ENCODE measurements at places on chromosomes 2 and 18.
A peak's percentile ranks its signal among the peaks of the same experiment; 100 is the strongest.

- DNase-seq, result no peak
Observed at GRCh38 chr2:3076848-3077642, 300.6 kb downstream of the EIPR1 start.

DNA sequence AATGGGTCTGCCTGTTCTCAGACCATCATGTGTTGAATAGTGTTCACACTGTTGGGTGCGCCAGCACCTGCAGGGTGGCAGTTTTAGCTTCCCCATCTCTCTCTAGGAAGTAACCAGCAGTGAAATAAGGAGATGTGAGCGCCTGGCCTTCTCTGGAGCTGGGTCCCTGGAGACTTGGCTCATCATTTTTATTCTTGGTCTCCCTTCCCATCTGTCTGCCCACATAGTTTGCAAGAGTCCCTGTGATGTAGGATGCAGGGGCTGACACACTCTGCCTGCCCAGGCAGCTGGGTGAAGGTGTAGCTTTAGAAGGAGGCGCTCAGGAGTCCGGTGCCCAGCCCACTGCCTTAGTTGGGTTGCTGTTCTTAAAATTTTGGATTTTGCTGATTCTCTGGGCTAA, 172.2 kb downstream of the LDLRAD4 start:
- no peak for DNase-seq

DNA sequence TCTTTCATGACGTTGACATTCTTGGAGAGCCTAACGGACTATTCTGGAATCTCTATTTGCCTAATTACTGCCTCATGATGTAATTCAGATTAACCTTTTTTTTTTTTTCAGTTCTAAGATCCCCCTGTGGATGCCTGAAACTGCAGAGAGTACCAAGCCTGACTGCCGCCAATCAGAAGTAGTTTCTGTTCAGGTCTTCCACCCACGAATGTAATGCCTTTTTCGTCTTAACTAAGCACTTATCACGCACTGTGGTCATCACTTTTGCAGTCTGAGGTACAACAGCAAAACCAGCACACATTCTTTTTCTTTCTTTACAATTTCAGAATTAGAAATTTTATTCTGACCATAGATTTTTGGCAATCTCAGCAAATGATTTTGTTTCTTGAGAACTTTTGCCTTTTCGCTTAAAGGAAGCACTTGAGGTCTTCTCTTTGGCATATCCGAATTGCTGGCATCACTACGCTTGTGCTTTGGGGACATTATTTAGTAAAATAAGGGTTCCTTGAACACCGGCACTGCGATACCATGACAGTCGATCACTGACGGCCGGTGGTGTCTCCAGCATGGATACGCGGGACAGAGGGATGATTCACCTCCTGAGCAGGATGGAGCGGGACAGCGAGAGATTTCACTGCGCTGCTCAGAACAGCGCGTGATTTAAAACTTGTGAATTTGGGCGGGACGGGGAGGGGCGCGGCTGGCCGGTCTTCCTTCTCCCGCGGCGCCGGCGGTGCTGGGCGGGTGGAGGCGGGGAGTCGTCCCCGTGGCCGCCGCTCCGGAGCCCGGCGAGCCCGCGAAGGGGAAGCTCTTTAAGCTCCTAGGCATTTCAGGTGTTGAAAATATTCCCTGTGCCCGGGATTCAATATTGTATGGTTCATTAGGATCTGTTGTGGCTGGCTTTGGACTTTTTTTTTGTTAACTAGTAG, 32.0 kb upstream of the GPR55 start:
- peak; percentile 71 for DNase-seq

DNA sequence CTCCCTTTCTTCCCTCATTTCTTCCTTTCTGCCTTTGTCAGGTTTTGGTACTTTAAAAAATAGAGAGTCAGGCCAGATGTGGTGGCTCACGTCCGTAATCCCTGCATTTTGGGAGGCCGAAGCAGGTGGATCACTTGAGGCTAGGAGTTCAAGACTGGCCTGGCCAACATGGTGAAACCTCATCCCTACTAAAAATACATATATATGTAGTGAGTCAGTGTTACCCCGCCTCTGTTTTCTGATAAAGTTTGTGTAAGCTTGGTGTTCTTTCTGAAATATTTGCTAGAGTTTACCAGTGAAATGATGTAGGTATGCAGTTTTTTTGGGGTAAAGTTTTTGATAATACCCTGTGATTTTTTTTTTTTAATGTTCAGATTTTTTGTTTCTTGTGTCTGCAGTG, 58.8 kb downstream of the DGKD start:
- DNase-seq, result no peak

- DNase-seq, result no peak
Observed at GRCh38 chr2:97739020-97739892, 25.9 kb downstream of the ZAP70 start.

- DNase-seq, result no peak
Observed at GRCh38 chr2:200296118-200296517, 10.4 kb upstream of the SPATS2L start.

GRCh38 chr2:67318993-67319481, 78.1 kb upstream of the ETAA1 start:
- DNase-seq, result no peak

GRCh38 chr2:109020217-109020637, 31.2 kb upstream of the EDAR start:
- DNase-seq, result no peak

GRCh38 chr2:10380048-10380926, 67.8 kb downstream of the ODC1 start:
- DNase-seq, result peak; percentile 72

DNA sequence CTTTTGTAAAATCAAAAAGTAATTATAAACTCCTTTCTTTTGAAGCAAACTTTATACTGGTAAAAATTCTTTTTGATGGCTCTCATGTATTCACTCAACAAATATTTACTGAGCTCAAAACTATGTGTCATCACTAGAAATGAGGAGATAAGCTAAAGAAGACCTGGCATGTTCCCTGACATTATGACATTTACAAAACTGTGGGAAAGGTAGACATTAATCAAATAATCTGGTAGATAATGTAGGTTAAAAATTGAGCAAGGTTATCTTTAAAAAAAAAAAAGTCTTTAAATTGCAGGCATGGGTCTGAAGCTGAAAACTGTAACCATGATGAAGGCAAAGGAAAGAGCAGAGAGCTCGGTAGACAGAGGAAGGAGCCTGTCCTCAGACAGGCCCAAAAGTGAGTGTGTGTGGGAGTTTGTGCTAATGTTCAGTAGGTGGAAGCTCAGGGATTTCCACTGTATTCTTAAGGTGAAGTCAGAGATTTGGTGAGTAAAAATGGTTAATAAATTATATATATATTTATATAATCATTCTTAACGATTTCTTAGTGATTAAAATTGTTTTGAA, 612.9 kb downstream of the LRP1B start:
- no peak for DNase-seq

DNA sequence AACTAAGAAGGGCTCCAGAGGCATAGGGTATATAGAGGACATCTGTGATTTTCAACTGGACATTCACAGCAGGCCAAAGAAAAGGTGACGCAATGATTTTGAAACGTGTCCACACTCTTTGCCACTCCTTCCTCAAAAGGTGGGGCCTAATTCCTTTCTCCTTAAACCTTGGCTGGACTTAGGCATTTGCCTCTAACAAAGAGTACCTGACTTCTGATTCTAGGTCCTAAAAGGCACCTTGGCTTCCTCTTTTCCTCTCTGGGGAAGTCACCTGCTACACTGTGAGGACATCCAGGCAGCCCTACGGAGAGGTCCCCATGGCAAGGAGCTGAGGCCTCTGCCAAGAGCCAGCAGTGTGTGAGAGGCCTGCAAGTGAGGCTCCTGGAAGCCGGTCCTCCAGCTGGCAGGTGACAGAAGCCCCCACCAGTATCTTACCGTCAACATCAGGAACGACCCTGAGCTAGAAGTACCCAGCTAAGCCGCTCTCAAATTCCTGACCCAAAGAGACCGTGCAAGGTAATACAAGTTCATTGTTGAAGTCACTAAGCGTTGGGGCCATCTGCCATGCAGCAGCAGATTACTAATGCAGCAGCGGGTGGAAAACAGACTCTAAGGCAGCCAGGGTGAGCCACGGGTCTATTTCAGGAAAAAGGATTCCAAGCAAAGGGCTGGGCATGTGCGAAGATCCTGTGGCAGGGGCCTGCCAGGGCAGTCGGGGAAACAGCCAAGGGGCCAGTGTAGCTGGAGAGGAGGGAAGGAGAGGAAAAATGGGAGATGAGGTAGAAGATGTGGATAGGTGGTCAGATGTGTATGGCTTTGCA, 7.4 kb upstream of the HES6 start:
- no peak for DNase-seq

GRCh38 chr2:75077909-75078308, 119.5 kb downstream of the POLE4 start:
- DNase-seq, result no peak

DNA sequence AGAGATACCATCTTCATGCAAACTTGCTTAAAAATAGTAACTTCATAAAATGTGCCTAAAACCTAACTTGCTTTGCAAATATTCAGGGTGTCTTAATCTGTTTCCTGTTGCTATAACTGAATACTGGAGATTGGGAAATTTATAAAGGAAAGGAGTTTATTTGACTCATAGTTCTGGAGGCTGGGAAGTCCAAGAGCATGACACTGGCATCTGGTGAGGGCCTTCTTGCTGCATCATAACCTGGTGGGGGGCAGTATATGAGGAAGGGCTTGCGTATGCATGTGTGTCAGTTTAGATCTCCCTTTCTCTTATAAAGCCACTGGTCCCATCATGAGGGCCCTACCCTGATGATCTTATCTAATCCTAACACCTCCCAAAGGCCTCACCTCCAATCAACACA, 166.5 kb downstream of the LPIN1 start:
- DNase-seq, result peak; percentile 11

DNA sequence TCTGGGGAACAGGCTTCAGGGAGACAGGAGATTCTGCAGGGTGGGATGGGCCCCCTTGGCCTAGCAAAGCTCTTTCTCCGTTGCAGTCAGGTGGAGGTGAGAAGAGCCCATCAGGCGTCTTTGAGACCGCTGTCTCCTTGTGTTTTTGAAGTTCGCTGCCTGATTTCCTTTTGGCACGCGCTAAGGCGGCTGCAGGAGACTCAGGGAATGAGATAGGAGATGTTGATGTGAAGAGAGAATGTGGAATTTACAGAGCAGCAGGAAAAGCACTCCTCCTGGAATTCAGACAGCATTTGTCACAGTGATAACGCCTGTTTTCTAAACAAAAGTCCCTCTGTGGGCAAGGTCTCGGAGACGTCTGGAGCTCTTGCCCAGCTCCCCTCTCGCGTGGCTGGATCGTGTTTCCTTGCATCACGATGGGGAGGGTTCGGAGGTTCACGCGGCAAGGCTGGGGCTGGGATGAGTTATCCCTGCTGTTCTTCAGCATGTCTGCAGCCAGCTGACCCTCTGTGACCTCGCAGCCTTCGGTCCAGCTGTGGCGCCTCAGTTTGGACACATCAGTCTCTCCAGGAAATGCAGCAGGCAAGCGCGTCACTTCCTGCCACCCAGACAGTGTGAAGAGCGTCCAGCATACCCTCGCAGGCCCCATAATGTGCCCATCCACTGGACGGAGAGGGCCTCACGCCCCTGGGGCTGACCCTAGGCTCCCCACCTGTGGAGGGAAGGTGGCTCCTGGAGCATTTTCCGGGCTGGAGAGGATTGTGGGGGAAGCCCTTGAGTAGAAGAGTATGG, 30.2 kb downstream of the GLI2 start:
- DNase-seq, result no peak

- DNase-seq, result peak; percentile 42
Observed at GRCh38 chr2:40164736-40165508, 287.0 kb downstream of the SLC8A1 start.

- no peak for DNase-seq
Observed at GRCh38 chr2:167253025-167253424, 364.7 kb downstream of the XIRP2 start.

- no peak for DNase-seq
Observed at GRCh38 chr2:171514908-171515582, 7.2 kb upstream of the CYBRD1 start.

GRCh38 chr2:238055841-238056240, 5.0 kb upstream of the SCLY start:
- no peak for DNase-seq

- no peak for DNase-seq
Observed at GRCh38 chr2:141941210-141941714, 189.6 kb downstream of the LRP1B start.

DNA sequence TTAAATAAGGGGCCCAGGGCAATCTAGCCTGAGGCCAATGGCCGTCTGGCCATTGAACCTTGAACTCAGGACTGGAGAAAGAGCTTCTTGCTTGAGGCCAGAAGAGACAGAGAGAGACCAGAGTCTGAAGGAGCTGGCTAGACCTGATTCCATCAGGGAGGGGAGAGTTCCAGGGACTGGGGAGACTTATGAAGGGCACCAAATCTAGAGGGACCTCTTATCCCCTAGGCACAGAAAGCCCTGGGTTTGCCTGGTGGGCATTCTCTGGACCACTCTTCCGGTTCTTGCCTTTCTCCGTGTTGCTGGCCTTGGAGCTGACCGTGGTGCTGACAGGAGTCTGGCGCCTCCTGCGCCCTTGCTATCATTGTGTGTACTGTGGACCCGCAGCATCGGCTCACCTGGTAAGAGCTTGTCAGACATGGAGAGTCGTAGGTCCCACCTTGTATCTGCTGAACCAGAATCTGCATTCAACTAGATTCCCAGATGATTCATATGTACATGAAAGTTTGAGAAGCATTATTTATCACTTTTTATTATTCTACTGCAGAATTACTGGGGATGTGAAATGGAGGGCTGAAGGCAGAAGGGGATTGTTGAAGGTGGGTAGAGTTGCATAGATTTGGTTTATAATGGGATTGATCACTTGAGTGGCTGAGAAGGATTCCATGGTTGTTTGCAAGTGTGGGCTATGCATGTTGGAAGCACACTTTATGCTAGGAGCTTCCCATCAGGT, 4.3 kb upstream of the TRPM8 start:
- DNase-seq, result no peak

DNA sequence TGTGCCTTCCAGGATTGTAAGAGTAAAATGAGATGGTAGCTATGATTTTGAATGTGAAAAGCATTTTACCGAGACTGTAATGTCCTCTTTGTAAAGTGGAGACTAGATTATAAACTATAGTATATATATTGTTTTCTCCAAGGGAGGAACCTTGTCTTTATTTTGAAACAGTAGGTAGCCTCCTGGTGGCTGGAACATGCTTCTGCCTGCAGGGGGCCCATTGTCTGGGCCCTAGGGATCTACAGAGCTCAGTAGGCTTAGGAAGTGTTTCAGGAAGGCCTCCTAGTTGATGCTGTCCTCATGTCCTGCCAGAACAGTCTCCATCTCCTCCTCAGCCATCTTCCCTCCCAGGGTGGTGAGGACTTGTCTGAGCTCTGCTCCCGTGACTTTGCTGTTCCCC, 3.0 kb downstream of the PIKFYVE start:
- no peak for DNase-seq

DNA sequence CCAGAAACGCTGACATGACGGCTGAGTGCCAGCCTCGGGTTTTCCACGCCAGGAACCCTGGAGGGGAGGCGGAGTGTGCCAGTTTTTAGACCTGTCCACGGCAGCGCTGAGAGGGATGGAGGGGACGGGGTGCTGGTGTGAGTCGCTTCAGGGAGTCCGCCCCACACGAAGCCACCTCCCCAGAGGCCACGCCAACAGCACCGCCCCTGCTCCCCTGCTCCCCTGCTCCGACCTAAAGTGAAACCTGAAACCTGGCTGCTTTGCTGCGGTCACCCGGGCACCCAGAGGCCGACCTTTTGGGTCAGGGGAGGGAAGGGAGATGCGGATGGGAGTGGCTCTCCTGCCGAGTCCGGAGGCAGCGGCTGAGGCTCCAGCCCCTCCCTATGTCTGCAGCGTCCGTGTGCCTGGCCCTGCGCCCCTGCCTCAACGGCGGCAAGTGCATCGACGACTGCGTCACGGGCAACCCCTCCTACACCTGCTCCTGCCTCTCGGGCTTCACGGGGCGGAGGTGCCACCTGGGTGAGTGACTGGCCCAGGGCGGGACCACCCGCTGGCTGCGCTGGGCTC, 38.1 kb downstream of the SNED1 start:
- DNase-seq, result no peak

All from inflammatory macrophage treated with lipopolysaccharide for 4 hours (primary cell).